ENCODE measurements at places on chromosomes 13 and 19.
A peak's percentile ranks its signal among the peaks of the same experiment; 100 is the strongest.

DNA sequence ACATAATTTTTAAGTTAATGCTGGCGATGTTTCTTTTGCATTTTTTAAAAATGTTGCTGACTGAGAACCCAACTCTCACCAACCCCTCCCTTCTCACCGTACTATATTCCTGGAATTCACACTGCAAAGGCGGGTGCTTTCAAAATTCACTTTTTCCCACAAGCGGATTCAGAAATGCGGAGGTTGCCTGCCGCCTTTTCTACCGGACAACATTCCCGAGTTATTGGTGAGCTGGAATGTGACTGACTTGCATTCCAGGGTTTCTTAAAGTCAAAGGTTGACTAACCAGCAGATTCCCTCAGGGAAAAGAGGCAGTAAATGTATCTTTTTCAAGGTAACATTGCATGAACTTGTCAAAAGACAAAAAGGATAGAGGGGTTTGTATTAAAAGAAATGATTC is 113.3 kb downstream of the RAB20 start:
- DNase-seq = no peak

- DNase-seq = no peak
These were observed 56.2 kb upstream of the UBE2L5 start for GRCh38 chr13:30366088-30366487.

DNA sequence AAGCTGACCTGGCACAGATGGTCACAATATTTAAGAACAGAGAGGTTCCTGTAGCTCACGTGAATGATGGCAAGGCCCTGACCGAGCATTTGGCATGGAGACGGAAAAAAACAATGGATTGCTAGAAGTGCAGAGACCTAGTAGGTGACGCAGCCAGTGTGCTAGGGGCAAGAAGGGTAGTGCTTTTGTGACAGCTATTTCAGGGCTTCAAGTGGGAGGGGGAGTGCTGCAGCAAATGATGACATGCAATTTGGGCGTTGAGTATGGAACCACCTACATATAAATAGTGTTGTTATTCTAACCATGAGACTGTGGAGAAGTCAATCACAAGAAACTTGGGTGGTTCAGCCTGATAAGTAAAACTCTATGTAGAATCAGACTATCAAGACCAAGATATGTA is 65.7 kb upstream of the IL17D start:
- DNase-seq = no peak

DNA sequence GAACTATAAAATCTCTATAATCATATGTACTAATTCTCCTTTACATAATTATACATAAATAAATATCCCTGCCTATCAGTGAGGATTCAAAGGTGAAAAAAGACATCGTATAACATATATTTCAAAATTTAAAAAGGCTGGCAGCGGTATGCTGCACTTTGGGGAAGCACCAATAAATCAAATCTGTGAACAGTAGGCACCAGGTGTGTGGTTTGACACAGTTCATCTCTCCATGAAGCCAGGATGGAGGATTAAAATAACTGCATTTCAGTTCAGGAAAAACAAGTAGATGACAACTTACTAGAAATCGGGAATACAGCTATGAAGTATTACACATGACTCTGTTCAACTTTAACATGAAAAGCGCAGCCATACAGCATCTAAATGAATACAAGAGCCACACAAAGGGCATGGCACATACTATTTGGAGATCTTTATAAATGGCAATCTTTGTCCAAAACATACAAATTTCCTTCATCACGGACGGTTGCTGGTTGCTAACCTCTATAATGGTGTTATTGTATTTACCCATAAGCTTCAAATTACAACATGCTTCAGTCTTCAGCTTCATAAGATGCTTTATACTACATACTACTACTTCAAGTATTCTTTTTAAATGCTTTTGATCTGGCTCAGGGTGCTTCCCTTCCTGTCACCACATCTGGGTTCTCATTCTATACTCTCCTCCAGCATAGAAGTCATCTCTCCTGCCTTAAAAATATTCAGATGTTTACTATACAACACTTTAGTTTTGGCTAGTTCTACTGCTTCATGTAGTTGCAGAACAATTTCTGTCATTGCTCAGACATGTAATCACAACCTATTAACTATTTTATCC is 128.7 kb downstream of the KLF12 start:
- no peak for DNase-seq

DNA sequence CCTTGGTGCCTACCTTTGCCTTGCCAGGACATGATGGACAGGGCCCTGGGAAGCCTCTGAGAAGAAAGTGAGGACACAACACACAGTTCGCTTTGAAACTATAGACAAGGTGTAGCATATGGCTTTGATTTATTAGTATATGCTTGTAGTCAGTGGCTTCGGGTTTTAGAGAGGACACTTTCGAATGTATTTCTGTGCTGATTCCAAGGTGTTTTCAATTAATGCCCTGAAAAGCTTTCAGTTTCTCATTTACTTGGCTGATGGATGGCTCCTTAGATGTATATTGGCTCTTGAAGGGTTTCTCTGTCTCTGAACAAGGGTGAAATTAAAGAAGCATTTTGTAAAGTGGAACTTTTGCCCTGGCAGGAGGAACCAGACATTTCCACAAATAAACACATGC is 106.9 kb downstream of the POSTN start:
- DNase-seq = no peak

DNA sequence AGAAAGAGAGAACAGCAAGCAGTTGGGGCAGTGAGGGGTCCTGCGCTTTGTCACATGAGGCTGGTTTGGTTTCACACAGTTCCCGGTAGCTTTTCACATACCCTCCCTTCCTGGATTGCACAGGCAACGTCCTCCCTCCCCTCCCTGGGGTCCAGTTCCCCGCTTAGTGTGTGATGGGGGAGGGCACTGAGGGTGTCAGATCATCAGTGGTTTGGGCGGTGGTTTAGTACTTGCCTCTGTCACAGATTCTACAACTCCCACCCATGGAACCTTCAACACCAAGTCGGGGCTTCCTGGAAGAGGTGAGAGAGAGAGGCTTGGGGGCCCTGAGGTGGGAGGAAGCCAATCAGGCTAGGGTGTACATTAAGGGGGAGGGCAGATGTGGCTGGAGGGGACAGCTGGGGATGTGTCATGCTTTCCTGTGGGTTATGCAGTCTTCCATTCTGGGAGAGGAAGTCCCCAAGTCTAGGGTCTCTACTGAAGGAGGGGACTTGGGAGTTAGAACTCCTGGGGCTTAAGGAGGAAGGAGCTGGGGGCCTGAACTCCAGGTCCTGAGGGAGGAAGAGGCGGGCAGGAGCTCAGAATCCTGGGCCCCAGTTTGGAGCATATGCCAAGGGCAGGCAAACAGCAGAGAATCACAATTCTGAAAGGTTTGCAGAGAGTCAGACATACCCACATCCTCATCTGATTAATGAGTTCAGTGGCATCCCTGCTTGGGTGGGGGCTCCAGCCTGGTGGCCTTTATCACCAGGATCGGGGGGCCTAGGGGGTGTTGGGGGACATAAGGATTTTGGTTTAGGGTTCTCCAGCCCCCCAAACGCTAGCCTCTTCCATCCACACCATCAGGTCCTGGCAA is at the start of gene NKG7:
TSS of gene NKG7 (minus strand) at position 6 of the 856 bp plus-strand sequence. CDS start 119 bp downstream, outside the sequence.
- peak; percentile 70 for DNase-seq

DNA sequence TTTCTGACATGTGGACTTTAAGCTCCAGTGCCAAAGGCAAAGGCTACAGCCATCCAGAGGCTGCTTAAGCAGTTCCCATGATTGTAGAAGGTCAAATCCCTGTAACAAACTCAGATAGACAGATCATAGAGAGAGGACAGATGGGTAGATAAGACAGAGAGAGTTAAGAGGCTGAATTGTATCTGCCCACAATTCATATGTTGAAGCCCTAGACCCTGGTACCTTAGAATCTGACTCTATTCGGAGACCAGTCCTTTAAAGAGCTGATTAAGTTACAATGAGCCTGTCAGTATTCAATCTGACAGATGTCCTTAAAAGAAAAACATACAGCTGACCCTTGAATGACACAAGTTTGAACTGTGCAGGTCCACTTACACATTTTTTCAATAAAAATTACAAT is 115.2 kb downstream of the RAP2A start:
- DNase-seq = no peak

DNA sequence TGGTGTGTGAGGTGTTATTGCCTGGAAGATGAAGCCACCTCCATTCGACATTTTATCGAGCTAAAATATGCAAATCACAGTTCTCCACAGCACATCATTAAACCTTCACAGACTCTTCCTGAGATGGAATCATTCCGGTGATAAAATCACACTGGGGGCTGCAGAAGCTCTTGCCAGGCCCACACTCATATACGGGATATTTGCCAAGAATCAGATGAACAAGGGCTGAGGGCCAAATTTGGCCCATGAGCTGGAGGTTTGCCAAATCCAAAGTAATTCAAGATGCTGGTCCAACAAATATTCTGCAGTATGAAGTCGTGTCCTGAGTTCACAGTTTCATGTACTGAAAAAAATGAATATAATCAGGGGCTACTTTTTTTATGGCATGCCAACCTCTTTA is 16.7 kb upstream of the RXFP2 start:
- DNase-seq = no peak

- DNase-seq = no peak
These were observed 236.7 kb downstream of the B3GLCT start for GRCh38 chr13:31436478-31436877.

DNA sequence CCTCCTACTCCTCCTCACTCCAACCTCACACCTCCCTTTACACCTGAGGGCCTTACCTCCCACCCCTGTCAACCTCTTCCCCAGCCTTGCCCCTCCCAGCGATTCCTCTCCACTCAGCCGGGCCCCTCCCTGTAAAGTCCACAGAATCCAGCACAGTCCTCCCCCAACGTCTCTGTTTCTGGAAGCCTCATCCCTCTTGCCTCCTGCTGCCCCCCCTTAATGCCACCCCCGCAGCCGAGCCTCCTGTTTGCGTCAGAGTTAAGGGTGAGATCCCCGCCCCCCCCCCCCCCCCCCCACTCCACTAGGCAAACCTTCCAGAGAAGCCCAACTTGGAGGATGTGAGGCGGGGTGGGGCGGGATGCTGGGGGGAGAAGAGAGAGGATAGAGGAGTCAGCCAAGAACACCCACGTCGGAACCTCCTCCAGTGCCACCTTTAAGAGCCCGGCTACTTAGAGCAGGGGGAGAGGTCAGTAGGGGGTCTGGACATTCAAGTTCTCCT is 2.1 kb downstream of the UNC13A start:
- no peak for DNase-seq

DNA sequence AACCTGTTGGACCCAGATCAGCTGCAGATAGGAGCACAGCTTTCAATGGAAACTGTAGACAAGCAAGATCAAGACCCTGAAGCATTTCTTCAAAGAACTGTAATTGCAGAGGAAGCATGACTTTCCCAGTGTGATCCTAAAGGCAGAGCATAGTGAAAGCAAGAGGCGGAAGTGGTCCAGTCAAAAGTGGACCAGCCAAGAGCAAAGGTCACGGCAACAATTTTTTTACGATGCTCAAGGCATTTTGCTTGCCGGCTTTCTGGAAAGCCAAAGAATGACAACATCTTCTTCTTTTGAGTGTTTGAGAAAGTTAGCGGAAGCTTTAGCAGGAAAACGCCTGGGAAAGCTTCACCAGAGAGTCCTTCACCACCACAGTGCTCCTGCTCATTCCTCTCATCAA is 111.6 kb downstream of the RNF17 start:
- no peak for DNase-seq

Data from activated CD4-positive, alpha-beta T cell treated with anti-CD3 and anti-CD28 coated beads for 4 hours (primary cell).